HFF-Myc (cell line): ENCODE measurements at places on chromosomes 13 and 19.

- DNase-seq, result no peak
Observed at GRCh38 chr19:33339016-33339984, 34.2 kb upstream of the CEBPG start.

DNA sequence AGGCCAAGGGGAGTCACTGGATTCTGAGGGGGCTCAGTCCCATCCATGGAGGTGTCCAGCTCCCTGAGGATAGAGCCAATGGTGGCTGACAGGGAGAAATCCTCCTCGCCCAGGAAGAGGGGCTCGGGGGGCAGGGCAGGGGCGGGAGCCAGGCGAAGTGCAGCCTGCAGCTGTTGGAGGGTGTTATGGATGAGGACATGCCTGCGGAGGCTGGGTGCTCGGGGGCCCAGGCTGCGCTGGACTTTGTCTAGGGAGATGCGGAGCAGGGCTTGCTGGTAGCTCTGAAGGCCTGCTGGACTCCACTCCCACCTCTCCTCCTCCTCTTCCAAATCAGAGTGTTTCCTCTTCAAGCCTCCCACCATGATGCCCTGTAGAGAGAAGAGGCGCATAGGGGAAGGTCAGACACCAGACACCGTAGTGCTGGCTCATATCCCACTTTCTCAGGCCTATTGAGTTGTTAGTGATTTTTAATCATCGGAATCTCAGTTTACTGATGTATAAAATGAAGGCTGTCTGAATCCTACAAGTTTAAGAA, 2.3 kb downstream of the SERTAD3 start:
- no peak for DNase-seq

GRCh38 chr13:110318920-110319319, 11.8 kb downstream of the COL4A2 start:
- DNase-seq, result no peak

- peak; percentile 98 for DNase-seq
Observed at GRCh38 chr19:31214086-31214485, 135.2 kb downstream of the TSHZ3 start.

- no peak for DNase-seq
Observed at GRCh38 chr13:66703597-66703996, 526.5 kb downstream of the PCDH9 start.

GRCh38 chr19:51735759-51736449, 12.1 kb upstream of the HAS1 start:
- no peak for DNase-seq

- no peak for DNase-seq
Observed at GRCh38 chr19:56748378-56748777, 76.8 kb upstream of the ZNF835 start.

DNA sequence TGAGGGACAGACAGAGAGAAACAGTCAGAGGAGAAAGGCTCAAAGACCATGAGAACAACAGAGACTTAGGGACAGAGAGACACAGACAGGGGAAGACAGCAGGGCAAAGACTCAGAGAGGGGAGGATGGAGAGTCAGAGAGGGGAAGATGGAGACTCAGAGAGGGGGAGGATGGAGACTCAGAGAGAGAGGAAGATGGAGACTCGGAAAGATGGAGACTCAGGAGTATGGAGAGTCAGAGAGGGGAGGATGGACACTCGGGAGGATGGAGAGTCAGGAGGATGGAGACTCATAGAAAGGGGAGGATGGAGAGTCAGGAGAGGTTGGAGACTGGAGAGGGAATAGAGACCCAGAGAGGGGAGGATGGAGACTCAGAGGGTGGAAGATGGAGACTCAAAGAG, 689 bp downstream of the SPACA6 start:
- no peak for DNase-seq

DNA sequence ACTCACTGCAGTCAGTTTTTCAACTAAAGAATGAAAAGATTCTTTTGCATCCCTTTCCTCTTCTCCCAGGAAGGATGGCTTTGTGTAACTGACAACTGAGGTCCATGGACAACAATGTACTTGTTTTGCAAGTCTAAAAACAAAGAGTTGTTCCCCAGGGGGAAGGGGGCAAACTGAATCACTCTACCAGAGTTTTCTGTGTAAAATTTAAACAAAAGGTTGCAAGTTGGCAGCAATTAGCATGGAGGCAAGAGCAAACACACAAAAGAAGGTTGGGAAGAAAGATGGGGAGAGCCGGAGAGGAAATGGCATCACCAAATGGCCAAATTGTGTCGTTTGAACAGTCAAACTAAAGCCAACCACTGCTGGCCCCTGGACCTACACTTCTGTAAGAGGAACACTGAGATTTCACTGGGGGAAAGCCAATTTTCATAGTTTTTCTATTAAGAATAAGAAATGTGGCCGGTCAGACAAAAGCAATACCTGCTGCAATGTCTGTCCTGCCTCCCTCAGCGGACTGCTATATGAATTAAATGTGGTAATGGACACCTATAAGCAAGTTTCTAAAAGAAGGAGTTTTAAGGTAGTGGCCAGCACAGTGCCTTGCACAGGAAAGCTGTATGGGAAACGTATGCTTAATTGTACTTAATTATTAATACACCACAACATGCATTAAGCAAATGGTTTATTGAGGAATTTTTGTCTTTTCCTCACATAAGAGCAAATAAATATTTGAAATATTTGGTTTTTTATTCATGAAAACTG, 16.1 kb upstream of the SACS start:
- no peak for DNase-seq

DNA sequence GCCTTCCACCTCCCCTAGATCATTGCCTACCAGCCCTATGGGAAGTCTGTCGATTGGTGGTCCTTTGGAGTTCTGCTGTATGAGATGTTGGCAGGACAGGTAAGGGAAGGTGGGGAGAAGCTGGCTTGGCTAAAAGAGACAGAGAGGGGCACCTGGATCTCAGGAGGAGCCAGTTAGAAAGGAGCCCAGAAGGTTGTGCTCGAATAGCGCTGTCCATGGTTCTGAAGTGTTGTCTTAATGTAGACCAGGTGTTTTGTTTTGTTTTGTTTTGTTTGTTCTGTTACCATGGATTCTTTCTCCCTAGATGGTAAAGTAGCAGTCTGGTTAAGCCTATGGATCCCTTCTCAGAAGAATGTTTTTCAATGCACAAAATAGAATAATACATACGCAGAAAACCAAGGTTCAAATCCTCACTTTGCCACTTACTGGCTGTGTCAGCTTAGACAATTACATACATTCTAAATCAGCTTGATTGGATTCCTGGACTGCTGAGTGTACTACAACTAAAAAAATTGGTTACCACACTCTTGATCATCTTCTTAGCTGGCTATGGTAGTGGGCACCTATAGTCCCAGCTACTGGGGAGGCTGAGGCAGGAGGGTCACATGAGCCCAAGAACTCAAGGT, 5.9 kb upstream of the CACNG7 start:
- peak; percentile 45 for DNase-seq

- no peak for DNase-seq
Observed at GRCh38 chr13:25654322-25654721, 282.5 kb downstream of the ATP8A2 start.

GRCh38 chr19:39969266-39969665, 1.7 kb upstream of the PSMC4 start:
- no peak for DNase-seq

DNA sequence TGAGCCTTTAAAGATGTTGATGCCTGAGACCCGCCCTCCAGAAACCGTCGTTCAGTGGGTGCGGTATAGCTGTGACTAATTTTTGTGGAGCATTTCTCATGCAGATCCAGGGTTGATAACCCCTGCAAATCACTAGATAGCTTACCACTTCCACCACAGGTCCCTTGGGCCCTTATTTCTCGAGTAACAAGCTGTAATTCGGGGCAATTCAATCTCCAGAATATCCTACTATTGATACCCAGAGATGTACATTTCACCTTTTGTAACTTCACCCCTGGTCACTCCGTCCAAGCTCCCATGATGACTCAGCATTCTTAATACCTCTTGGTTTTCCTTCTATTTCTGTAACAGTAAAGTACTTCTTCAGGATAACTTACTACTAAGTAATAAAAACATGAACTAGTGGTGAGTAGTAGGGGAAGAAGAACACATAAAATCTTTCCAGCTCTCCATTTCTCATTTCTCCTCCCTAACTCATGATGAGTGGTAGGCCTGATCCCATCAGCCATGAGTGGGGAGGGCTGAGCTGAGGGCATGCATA, 71.9 kb upstream of the UBL3 start:
- no peak for DNase-seq

DNA sequence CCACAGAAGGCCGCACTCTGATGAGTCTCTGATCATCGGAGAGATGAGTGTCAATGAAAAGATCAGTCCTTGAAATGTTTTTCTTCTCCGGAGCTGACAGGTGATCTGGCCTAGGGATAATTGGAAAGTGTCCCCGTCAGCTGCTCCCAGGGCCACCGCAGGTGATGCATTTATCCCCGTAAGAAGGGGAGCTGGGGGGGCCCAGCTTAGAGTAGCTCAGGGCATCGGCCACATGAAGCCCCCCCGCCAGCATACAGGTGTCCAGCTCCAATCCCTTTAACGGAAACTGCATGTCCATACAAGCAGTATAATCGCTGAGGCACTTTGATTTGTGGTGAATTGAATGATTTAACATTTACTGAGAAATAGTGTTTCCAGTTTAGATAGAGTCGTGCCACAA, 27.7 kb downstream of the ATP4B start:
- DNase-seq, result no peak

- DNase-seq, result no peak
Observed at GRCh38 chr13:27341616-27342015, 71.0 kb downstream of the RASL11A start.

GRCh38 chr13:31846961-31847752, 107.8 kb downstream of the RXFP2 start:
- no peak for DNase-seq

- no peak for DNase-seq
Observed at GRCh38 chr19:12652219-12652618, 14.3 kb downstream of the MAN2B1 start.
